ENCODE measurements at places on chromosomes 16 and 17.

- DNase-seq: no peak
Measured at GRCh38 chr17:35094902-35095301, 24.8 kb downstream of the RAD51D start.

DNA sequence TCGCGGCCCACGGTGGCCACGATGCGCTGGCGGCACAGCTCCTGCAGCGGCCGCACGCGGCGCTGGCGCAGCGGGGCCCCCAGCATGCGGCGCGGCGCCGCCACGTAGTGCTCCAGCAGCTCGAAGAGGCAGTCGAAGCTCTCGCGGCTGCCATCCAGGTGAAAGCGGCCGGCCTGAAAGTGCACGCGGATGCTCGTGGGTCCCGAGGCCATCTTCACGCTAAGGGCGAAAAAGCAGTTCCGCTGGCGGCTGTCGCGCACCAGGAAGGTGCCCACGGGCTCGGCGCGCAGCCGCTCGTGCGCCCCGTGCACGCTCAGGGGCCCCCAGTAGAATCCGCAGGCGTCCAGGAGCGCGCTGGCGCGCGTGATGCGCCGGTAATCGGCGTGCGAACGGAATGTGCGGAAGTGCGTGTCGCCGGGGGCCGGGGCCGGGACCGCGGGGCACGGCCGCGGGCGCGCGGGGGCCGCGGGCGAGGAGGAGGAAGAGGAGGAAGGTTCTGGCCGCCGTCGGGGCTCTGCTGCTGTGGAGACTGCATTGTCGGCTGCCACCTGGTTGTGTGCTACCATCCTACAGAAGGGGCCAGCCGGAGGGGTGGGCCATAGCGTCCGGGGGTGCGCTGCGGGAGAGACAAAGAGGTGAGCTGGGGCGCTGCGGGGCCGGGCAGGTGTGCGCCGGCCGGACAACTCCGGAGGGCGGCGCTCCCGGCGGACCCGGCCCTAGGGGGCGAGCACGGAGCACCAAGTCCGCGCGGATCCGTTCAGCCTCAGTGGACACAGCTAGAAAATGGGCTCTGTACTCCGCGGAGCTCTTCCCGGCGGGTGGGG, 879 bp downstream of the SOCS1 start:
- no peak for DNase-seq

GRCh38 chr17:1509290-1509881, 7.0 kb downstream of the INPP5K start:
- no peak for DNase-seq

DNA sequence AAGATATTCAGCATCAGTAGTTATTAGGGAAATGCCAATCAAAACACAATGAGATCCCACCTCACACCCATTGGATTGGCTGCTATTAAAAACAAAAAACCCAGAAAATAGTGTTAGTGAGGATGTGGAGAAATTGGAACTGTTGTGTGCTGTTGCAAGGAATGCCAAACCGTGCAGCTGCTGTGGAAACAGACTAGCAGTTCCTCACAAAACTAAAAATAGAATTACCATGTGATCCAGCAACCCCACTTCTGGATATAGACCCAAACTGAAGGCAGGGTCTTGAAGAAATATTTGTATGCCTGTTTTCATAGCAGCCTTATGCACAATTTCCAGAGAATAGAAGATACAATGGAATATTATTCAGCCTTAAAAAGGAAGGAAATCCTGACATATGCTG, 46.0 kb downstream of the FOXK2 start:
- DNase-seq: no peak

Data from stimulated activated CD4-positive, alpha-beta T cell treated with anti-CD3 and anti-CD28 coated beads, TNF-alpha, amount 100 ng/mL, for 24 hours (primary cell).